ENCODE measurements at places on chromosomes 11 and 22.

GRCh38 chr11:68528630-68529029 lies 68.1 kb downstream of the PPP6R3 start:
- DNase-seq, result peak; percentile 63

- no peak for DNase-seq
These were observed 523.6 kb upstream of the LUZP2 start for GRCh38 chr11:23973244-23973643.

- no peak for DNase-seq
These were observed 4.5 kb upstream of the FGF3 start for GRCh38 chr11:69823641-69824265.

DNA sequence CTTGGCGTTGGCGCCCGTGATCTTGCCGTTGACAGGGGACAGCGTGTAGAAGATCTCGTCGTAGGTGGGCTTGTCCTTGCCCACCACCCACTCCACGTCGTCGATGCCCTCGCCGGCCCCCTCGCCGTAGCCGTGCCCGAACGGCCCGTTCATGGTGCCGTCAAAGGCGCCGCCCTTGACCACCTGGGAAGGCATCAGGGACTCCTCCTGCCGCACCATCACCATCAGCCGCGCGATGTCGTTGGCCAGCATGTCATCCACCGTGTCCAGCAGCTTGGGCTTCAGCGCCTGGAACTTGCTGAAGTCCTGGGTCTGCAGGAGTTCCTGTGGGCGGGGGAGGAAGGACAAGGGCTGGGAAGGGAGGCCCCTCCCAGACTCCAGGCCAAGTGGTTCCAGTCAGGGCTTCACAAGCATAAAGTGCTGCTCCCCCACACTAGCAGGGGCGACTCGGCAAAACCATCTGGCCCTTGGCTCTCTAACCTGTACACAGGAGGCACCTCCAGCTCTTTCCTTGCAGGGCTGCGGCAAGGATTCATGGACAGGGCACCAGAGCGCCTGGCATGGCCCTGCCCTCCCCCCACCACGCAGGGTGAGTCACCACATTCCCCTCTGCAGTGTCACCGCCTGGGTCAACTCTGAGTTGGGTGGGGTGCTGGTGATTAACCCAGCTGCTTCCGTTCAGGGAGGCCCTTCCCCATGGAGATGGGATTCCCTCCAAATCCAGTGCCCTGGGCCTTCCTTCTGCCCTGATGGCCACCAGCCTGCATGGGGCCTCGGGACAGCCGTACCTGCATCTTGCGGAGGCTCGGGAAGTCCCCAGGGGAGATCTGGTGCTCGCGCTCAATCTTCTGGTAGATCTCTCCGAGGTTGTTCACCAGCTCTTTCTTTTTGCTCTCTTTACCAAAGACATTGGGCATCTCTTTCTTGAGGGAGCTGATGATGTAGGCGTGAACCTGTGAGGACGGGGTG lies 10.4 kb upstream of the CDC42BPG start:
- no peak for DNase-seq

DNA sequence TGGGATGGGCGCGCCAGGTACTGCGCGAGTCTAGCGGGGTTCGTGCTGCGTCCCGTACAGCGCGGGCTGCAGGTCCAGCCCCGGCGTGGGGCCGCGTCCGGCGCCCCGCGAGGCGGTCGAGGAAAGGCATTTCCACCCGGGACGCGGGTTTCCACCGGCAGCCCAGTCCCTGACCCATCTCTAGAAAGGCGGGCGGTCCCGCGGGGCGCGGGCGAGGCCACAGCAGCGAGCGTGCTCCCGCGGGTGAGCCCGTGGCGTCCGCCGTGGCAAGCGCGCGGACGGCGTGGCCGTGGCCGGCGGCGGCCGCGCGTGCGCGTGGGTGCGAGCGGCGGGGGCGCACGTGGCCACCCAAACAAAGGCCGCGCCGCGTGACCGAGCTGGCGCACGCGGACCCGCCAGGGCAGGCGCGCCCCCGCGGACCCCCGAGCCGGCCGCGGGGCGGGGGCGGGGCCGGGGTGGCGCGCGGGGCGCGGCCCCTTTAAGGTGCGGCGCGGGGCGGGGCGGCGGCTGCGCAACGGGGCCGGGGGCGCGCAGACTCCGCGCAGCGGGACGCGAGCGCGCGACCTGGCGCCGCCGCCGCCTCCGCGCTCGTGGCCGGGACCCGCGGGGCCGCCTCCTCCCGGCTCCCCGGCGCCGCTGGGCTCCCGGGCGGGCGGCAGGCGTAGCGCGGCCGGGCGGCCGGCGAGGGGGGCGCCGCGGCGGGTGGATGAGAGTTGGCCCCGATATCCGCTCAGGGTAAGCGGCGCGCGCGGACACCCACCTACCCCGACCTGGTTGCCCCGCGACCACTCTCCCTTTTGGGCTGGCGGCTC lies 39.3 kb upstream of the CELSR1 start:
- peak; percentile 43 for DNase-seq

DNA sequence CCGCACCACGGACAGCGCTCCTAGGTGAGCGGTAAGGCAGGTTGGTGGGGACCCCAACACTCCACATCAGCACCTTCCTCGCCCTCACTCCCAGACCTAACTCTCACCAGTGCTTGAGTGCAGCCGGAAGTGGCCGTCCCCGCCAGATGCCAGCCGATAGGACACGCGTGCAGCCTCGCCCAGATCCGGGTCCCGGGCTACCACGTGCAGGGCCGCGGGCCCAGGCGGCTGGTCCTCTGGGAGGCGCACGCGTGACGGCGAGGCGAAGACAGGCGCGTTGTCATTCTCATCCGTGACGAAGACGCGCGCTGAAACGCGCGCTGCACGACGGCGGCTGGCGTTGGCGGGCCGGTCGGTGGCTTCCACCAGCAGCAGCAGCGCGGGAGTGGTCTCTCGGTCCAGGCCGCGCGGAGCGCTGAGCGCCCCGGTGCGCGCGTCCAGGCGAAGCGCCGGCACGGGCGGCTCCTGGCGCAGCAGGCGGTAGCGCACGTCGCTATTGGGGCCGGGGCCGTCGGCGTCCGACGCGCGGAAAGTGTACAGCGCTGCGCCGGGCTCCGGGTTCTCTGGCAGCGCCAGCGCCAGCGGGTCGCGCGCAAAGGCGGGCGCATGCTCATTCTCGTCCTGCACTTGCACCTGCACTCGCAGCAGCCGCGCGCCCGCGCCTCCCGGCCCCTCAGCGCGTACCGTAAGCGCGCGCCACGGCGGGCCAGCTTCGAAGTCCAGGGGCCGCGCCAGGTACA lies 10.8 kb upstream of the TPP1 start:
- no peak for DNase-seq

GRCh38 chr11:102410382-102410784 lies 42.2 kb downstream of the TMEM123 start:
- DNase-seq, result no peak

DNA sequence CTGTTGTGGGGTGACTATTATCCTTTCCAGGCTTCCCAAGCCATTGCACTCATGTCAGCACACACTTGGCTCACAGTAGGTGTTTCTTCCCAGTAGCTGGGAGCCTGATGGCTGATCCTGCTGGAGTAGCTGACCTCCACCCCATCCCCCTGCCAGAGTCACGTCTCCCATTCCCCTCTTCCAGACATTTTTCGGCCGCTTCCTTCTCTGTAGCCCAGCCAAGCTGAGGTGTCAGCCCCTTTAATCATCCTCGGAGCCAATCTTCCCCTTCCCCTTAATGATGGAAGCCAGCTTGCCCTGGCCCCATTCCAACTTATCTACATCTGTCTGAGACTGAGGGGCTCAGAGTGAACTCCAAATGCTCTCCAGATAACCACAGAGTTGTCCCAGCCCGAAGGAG lies 550.7 kb downstream of the MN1 start:
- no peak for DNase-seq

- DNase-seq, result peak; percentile 57
These were observed 489 bp downstream of the RNF214 start for GRCh38 chr11:117232911-117233409.

GRCh38 chr22:35894464-35894878 lies 134.2 kb downstream of the RBFOX2 start:
- no peak for DNase-seq

DNA sequence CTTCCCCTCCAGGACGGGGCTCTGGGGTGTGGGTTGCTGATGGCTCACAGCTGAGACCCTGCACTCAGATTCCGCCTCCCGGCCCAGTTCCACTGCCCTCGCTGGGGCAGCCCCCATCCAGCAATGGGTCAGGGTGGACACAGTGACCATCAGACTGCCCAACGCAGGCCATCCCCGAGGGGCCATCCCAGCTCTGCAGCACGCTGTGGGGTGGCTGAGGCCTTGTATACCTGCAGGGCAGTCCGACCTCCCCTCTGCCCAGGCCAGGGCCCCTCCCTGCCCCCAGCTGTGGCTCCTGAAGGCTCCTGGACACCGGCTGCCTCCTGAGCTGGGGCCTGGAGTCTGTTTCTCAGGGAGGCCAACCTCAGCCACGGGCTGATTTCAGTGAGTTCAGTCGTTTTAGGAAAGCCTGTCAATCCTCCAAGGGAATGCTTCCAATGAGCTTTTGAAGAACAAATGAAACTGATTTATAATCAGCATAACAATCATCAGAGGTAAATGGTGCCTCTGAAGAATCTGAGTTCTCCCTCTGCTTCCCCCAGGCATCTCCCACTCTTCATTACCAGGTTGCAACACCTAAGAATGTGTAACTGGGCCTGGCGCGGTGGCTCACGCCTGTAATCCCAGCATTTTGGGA lies 95.1 kb downstream of the CELSR1 start:
- no peak for DNase-seq

DNA sequence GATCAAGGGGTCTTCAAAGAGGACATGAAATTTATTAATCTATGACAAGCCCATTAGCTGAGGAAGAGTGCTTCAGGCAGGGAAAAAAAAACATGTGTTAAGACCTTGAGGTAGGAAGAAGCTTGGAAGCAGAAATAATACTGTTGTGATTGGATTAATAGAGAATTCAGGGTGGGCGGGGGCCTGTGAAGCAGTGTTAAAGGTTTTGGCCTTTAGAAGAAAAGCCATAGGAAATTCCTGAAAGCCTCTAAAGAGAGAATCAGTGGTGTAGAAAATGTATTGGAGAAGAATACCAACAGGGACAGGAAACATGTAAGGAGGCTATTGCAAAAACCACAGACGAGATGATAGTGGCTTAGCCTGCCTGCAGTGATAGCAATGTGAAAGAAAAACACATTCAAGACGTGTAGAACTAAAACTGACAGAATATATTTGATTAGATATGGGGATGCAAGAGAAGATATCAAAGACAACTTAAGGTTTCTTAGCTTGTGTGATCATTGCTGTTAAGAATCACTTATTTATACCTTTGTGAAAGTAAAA lies 404.4 kb upstream of the ANO3 start:
- peak; percentile 38 for DNase-seq

DNA sequence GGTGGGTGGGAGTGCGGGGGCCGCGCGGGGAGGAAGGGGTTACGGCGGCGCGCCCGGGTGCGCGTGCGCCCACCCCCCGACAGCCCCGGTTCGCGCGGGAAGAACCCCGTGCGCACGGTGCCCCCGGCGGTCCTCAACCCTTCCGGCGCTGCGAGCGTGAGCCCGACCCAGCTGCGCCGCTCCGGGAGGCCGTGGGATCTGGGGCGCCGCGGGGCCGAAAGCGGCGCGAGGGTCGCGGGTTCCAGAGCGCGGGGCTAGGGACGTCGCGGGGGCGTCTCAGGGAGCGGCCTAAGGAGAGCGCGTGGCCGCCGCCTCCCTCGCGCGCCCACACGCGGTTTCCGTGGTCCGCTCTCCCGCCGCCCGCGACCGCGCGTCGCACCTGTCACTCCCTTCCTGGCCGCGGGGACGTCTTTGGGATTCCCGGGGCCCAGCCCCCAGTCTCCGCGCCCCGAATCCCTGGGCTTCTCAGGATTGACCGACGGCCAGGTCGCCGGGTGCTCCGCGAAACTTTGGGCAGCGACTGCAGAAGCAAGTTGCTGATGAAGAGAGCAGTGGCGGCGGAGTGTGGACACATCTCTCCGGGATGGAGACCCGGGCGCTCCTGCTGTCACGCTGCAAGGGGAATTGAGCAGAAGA lies 582 bp downstream of the SREBF2 start:
- peak; percentile 60 for DNase-seq

DNA sequence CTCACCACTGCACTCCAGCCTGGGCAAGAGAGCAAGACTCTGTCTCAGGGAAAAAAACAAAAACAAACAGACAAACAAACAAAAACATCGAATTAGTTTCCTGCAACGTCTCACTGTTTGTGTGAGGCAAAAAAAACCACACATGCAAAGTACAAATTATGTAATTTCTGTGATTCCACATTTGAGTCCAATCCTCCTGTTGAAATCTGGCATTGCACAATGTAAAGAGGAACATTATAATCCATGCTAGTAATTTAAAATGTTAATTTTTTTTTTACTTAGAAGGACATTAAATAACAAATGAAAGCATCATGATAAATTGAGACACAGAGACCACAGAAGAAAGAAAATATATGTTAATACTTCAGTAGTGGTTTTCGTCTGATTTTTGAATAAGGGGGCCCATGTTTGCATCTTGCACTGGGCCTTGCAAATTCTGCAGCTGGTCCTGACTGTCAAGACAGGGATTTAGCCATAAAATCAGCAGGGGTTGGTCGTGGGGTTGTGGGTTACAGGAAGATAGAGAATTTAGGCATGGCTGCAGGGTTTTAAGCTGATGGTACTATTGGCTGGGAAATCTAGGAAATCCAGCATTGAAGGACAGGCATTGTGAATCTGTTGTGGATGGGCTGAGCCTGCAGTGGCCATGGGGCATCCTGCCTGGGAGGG lies 102.6 kb upstream of the ALDH3B2 start:
- DNase-seq, result no peak

- DNase-seq, result peak; percentile 3
These were observed 33.8 kb downstream of the CAPN1 start for GRCh38 chr11:65215441-65216076.

GRCh38 chr11:25613451-25613850 lies 718.5 kb upstream of the ANO3 start:
- DNase-seq, result no peak

DNA sequence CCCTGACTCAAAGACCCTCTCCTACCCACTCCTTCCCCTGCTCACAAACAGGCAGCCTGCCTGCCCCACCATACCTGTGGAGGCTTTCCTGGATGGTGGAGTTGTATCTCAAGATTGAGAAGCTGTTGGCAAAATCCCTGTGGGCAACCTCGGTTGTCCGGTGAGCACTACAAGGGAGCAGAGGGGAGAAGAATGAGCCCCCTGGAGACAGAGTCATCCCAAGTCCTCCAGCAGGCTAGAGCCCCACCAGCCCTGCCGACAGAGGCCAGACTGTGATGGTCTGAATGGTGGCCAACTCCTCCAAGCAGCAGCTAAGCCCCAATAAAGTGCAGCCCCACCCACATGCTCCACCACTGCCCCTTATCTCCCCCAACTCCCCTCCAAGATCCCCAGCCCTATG lies 17.5 kb downstream of the TMPRSS13 start:
- no peak for DNase-seq

GRCh38 chr11:113419454-113420003 lies 31.9 kb downstream of the ANKK1 start:
- DNase-seq, result no peak

- no peak for DNase-seq
These were observed 2.0 kb downstream of the LRRC74B start for GRCh38 chr22:21047730-21048129.

GRCh38 chr11:118935376-118935775 lies 9.7 kb upstream of the BCL9L start:
- no peak for DNase-seq

All from OCI-M1 (cell line).